ENCODE measurements at places on chromosomes 7 and 10.

GRCh38 chr10:43249962-43250614, 16.8 kb downstream of the RASGEF1A start:
- DNase-seq = no peak

GRCh38 chr7:48259463-48260280, 88.4 kb downstream of the ABCA13 start:
- DNase-seq = no peak

GRCh38 chr10:79081353-79082034, 12.7 kb downstream of the ZMIZ1 start:
- no peak for DNase-seq

- no peak for DNase-seq
These were observed 45.7 kb downstream of the POLR3A start for GRCh38 chr10:77983384-77984341.

- no peak for DNase-seq
These were observed 480 bp downstream of the MNX1 start for GRCh38 chr7:157009778-157010587.

DNA sequence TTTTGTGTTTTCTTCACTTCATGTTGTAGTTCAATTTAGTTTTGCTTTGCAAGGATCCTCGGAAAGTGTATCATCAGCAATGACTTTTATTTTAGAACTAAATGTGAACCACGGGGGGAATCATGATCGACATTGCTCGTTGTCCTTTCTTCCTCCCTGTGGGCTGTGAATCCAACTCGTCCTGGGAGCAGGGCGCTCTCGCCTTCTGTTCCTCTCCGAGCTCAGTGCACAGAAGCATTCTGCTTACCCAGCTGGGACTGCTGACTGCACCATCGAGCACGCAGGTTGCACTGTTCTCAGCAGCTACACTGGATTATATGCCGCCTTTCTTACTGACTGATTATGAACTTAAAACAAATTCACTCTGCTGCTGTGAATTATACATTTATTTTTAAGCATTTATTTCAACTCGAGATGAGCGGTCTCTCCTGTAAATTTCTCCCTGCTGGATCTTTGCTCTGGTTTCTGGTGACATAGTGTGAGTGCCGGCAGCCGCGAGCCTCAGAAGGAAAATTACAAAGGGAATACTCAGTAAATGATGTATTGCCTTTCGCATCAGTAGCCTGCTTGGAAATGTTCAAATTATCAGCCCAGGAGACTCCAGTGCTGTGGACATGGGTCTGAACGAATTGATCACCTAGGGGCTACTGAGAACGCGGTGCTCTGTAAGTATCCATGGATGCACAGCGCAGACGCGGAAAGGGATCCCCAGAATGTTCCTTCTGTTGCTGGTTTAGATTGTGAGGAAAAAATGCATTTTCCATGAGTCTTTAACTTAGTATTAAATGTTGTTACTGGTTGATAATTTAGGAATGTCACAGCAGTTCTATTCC, 92.6 kb downstream of the PTPRE start:
- no peak for DNase-seq

DNA sequence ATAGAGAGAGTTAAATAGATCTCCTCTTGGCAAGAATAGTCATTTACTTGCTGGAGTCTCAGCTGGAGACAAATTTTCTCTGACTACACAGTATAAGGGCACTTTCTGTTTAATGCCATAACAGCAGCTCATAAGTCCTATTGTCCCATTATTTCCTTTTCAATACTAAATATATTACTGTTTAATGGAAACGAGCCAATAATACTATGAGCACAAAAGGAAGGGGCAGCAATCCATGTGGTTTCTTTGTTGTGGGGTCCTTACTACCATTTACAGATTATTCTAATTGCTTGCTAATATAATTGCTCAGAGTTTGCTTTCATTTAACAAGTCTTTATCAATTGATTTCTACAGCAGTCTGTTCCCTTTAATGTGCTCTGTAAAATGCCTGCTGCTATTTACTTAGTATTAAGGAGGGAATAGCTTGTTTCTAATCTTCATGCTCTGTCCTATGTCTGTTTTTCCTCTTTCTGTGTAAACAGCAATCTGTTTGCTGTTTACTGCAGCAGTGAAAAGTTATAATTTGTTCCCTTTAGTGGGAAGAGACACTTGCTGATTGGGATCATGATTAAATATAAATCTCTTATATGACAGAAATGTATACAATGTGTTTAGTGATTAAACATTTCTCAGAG, 296.2 kb upstream of the SMIM30 start:
- DNase-seq = no peak

- DNase-seq = no peak
These were observed 1225.5 kb upstream of the CELF2 start for GRCh38 chr10:9792181-9792580.

- DNase-seq = no peak
These were observed 84.8 kb upstream of the LRRC4 start for GRCh38 chr7:128115821-128116723.

DNA sequence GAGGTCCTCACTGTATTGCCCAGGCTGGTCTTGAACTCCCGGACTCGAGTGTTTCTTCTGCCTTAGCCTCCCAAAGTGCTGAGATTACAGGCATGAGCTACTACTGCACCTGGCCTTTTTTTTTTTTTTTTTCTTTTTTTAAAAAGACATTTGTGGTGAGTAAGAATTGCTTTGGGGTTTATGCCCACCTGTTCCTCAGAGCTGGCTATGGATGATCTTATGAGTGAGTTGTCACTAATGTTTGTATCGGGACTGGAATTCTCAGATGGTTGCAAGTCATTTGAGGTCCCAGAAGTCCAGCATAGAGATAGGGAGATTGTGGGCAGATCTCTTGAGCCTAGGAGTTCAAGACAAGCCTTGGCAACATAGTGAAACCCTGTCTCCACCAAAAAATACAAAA, 35.2 kb downstream of the ZRANB1 start:
- DNase-seq = no peak

GRCh38 chr7:46720761-46721160, 799.7 kb upstream of the IGFBP3 start:
- DNase-seq = no peak

- DNase-seq = no peak
These were observed 155.7 kb upstream of the RHEB start for GRCh38 chr7:151675196-151675920.

DNA sequence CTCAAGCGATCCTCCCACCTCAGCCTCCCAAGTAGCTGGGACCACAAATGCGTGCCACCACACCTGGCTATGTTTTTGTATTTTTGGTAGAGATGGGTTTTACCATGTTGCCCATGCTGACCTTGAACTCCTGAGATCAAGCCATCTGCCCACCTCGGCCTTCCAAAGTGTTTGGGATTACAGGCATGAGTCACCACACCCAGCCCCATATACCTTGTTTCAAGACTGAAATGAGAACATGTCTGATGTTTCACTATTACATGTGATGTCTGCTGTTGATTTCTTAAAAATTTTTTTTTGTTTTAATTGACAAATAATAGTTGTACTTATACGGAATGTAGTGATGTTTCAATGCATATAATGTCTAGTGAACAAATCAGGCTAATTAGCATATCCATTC, 14.5 kb downstream of the KLHL7 start:
- no peak for DNase-seq

Measured in OCI-LY7 (cell line).